Mammary microvascular endothelial cell (primary cell): ENCODE measurements at places on chromosomes 5 and 9. TPM values are rescaled to one million over a fixed set of nuclear protein-coding genes. Genes with fewer than 3 reads are reported as not detected.

IFNK gene
- not detected in 2 replicates for total RNA-seq

SPATA31D4 gene
- not detected in 2 replicates for total RNA-seq

LRRC26 gene
- total RNA-seq, result not detected in 2 replicates

GALNT12 gene
- 15.6 and 16.4 TPM in 2 replicates for total RNA-seq

SEMA6A gene
- total RNA-seq, result 2.0 and 4.4 TPM in 2 replicates

SLC6A19 gene
- not detected in 2 replicates for total RNA-seq

SLC25A48 gene
- not detected in 2 replicates for total RNA-seq

SVEP1 gene
- total RNA-seq, result under 0.01 TPM in 1 of 2 replicates, not detected in the other

OBP2B gene
- total RNA-seq, result not detected in 2 replicates

EPB41L4A gene
- total RNA-seq, result 7.3 and 10.6 TPM in 2 replicates

C9 gene
- not detected in 2 replicates for total RNA-seq

TMEM38B gene
- 9.7 and 14.0 TPM in 2 replicates for total RNA-seq

NMUR2 gene
- not detected in 2 replicates for total RNA-seq

IL13 gene
- not detected in 2 replicates for total RNA-seq

SH3TC2 gene
- 3.8 and 4.6 TPM in 2 replicates for total RNA-seq

ANKDD1B gene
- total RNA-seq, result not detected in 2 replicates

WDR31 gene
- 0.79 and 0.80 TPM in 2 replicates for total RNA-seq

FOXI1 gene
- total RNA-seq, result not detected in 2 replicates

PLAC8L1 gene
- total RNA-seq, result not detected in 2 replicates

LAMC3 gene
- total RNA-seq, result 0.10 and 0.20 TPM in 2 replicates

PCDHGA4 gene
- 2.8 and 3.9 TPM in 2 replicates for total RNA-seq

NR5A1 gene
- not detected in 2 replicates for total RNA-seq

PAM gene
- 175 and 180 TPM in 2 replicates for total RNA-seq
